ENCODE measurements at places on chromosomes 3 and 15. TPM values are rescaled to one million over a fixed set of nuclear protein-coding genes. Genes with fewer than 3 reads are reported as not detected.

SAMD7 gene
- total RNA-seq, result not detected

GRCh38 chr3:130948001-130948773 is 54.3 kb downstream of the ATP2C1 start:
- DNase-seq, result no peak

DNA sequence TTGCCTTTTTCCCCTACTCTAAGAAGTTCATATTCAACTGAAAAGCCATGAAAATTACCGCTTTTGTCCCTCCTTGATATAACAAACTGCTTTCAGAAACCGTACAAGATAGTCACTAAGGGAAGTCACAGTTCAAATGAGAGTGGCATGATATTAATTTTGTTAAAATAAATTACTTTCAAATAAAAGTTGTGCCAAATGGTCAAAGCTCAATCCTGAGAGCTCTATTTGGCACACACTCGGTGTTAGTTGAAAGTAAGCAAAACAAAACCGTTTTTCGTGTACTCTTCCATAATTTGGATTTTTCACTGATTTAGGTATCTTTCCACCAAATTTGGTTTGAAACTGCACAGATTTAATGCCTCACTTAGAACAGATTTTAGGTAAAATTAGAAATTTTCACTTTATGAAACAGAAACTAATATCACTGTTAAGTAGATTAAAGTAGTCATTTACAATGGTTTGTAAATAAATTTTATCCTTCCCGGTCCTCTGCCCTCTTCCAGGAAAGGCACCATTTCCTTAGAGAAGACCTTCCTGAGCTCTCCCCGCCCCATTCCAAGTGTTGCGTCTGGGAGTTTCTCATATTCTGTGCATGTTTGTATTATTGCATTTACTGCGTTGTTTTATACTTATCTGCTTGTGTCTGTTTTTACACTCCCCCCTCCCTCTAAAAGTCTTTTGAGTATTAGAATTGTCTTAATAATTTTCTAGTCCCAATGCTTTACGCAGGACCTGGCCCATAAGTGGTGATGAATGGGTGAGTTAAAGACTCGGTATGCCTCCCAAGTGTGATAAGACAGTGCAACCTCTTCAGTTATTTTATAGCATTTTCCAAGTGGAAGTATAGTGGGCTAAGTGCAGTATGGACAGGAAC is 853 bp downstream of the TCAIM start:
- no peak for DNase-seq

DNA sequence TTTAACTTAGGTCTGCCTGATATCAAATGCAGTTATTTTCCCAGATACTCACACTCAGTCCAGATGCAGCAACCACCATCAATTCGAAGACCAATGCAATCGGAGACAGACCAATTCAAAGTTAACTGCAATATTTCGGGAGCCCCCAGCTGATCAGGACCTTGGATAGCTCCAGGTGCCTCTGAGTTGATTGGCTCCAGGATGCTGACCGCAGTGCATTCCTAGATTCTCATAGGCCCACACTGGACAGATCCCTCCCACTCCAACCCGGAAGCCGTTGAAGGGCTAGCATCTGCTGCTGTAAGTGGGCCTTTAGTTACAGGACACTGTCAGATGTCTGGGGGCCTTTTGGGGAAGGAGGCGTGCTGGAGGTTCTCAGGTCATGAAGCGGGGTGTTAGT is 89.5 kb upstream of the ATP2B2 start:
- DNase-seq, result no peak

GRCh38 chr15:59691194-59691805 is 2.2 kb upstream of the BNIP2 start:
- DNase-seq, result no peak

Data from Panc1 (cell line).